ENCODE measurements at places on chromosomes 2 and 18.

DNA sequence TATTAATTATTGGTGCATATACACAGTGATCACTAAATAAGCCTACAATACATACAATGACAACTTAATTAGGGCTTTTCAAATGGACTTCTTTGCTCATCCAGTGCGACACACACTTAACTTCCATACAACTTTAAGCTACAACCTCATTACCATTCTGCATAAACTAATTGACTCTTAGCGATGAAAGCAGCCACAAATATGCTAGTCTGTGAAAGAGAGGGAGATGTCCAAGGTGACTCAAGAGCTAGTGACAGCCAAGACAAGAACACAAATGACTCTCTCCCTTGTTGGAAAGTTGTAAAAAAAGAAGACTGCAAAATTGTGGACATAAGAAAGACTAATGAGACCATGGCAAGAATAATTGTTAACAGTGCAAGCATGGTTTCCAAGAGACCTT lies 264.8 kb downstream of the ARHGAP15 start:
- no peak for DNase-seq

DNA sequence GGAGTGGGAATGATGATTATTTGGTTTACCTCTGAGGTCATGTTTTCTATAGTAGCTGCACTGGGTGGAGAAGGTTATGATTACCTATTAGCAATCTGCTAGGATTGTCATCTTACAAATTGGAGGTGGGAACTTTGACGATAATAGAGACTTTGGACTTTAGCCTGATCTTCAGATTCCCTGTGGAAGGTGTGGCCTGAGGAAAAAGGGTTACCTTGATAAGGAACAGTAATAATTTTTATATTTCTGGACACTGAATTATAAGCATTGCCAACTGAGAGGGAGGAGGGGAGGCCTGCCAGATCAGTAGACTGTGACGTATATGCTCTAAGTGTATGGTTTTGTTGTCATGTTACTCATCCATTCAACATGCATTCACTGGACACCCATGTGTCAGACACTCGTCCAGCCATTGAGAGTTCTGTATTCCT lies 183.4 kb upstream of the FOSL2 start:
- no peak for DNase-seq

DNA sequence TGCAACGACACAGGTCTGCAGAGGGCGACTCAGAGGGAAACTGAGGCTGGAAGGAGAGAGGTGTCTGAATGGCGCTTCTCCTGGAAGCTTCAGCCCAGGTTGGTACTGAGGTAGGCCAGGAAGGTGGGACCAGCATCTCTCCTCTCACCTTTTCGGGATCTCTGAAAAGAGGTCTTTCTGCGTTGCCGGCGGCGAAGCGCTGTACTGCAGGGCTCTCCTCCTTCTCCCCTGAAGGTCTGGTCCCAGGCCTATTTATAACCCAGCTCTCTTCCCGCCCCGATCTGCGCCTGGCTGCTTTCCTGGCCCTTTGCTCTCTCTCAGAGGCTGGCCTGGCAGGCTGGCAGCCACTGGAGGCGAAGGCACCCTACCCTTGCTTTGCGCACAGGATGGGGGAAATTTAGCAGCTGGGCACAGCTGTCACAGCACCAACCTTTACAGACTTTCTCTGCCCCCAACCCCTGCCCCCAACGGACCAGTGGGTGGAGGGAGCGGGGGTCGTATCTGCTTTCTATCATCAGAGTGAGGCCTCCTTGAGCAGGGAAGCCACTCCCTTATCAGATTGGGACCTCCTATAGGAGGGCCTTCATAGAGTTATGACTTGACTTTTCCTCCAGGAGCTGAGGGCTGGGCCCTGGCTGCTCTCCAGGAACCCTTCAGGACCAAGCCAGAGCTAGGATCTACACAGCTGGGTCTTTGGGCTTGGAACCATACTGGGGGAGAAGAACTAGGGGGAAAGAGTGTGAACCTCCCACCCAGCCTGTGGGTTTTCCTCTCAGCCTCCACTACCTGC lies 1.1 kb downstream of the DYSF start:
- DNase-seq: no peak

DNA sequence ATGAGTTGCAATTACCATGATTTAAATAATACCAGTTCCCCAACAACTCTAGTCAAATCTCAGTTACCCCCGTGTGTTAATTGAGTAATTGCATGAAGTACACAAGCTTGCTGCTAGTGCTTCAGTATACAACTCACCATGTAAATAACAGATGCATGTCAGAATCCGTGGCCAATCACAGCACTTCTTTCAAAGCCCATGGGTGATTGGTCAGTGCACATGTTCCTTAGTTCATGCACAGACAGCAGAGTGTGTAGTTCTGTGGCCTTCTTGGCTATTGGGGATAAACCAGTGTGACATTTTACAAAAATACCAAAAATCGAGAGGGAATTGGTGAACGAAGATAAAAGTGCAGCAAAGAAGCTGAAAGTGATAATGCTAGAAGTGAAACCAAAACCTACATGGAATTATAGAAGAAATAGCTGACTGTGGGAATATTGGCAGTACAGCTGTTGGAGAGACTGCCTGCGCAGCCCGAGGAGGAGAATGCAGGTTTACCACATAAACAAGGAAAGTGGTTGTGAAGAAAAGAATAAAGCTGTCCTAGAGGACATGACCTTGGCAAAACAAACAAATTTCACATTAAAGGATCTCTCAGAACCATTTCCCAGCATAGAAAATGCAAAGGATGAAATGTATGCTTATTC lies 59.4 kb downstream of the NEDD4L start:
- no peak for DNase-seq

- no peak for DNase-seq
These were observed 98.4 kb downstream of the SCG2 start for GRCh38 chr2:223503746-223504145.

GRCh38 chr2:172434821-172435605 lies 7.6 kb downstream of the ITGA6 start:
- no peak for DNase-seq

DNA sequence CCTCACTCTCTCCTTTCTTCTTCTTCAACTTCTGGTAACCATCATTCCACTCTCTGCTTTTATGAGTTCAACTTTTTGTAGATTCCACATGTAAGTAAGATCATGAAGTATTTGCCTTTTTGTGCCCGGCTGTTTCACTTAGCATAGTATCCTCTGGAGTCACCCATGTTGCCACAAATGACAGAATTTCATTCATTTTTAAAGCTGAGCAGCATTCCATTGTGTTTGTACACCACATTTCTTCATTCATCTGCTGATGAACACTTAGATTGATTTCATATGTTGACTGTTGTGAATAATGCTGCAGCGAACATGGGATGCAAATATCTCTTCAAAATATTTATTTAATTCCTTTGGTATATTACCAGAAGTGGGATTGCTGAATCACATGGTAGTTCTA lies 133.6 kb upstream of the ERBB4 start:
- DNase-seq: no peak

DNA sequence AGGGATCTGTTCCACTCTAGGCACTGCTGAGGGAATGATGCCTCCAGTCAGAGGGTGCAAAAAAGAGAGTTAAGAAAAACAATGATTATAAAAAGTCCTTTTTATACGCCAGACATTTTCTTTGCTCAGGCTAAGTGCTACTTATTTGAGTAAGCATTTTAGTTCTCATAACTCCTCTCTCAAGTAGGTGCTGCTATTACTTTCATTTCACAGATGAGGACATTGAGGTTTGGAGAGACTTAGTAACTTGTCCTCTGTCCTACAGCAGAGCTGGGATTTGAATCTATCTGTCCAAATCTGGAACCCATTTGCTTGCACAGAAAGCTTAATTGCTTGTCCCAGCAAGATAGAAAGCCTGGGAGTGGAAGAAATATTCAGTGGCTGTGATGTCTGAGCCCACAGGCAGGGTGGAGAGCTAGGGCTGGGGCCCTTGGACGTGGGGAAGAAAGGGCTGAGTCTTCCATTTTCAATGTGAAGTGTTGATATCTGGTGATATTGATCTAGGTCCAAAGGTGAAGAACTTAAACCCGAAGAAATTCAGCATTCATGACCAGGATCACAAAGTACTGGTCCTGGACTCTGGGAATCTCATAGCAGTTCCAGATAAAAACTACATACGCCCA lies 5.8 kb downstream of the IL37 start:
- no peak for DNase-seq

- peak; percentile 33 for DNase-seq
These were observed at the start of gene ERFE for GRCh38 chr2:238158509-238159070. ERFE (plus strand) TSS chr2:238158970; CDS start chr2:238159008, 38 bp downstream.
